ENCODE measurements at places on chromosomes 5 and 9. TPM values are rescaled to one million over a fixed set of nuclear protein-coding genes. Genes with fewer than 3 reads are reported as not detected.

Gene TAF11L5
- not detected for polyA plus RNA-seq

Gene TLE1
- polyA plus RNA-seq, result 80.3 TPM

Gene PCA3
- not detected for polyA plus RNA-seq

Gene SMIM33
- not detected for polyA plus RNA-seq

GRCh38 chr9:121750259-121750714 lies 98.9 kb downstream of the DAB2IP start:
- no peak for DNase-seq

DNA sequence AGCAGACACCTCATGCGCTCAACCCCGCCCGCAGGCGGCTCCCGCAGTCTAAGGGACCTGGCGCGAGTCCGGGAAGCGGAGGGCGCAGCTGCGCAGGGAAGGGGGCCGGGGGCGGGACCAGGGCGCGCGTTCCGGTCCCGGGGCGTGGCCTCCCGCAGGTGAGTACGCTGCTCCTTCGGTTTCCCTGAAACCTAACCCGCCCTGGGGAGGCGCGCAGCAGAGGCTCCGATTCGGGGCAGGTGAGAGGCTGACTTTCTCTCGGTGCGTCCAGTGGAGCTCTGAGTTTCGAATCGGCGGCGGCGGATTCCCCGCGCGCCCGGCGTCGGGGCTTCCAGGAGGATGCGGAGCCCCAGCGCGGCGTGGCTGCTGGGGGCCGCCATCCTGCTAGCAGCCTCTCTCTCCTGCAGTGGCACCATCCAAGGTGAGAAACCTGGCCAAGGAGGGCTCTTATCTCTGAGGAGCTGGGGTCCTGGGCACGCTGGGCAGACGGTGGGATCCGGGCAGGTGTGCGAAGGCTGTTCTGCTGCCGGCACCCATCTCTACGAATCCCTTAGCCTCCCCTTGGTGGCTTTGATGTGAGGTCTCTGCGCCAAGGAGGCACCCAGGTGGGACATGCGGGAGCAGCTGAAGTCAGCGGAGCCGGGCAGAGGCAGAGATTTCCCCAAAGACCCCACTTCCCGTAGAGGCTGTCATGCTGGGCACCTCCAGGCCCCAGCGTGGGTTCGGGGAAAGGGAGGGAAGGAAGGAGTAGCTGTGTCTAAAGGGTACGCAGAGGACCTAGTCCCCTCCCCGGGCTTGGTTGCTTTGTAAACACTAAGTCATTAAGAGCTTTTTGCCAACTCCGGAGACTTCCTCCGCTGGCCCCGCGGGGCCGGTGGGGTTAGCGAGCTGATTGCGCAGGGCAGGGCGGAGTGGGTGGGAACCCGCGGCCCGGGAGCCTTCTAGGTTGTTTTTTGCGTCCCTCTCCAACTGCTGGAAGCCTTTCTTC lies at the start of gene F2RL1:
Gene F2RL1, plus strand, starts transcription at position 187 of the 988 bp plus-strand sequence. Its CDS starts 153 bp downstream, at position 340.
- DNase-seq, result peak; percentile 43

DNA sequence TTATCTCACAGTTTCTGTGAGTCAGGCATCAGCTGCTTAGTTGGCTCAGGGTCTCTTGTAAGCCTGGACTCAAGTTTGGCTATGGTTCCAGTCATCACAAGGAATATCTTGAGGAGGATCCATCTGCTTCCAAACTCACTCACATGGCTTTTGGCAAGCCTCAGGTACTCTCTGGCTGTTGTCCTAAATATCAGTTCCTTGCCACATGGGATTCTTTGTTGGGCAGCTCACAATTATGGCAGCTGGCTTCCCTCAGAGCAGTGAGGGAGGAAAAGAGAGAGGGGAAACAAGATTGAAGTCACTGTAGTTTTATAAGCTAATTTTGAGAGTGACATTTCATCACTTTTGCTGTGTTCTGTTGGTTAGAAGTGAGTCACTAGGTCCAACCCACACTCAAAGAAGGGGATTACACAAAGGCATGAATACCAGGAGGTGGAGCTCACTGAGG lies 144.5 kb downstream of the GCNT1 start:
- DNase-seq, result no peak

DNA sequence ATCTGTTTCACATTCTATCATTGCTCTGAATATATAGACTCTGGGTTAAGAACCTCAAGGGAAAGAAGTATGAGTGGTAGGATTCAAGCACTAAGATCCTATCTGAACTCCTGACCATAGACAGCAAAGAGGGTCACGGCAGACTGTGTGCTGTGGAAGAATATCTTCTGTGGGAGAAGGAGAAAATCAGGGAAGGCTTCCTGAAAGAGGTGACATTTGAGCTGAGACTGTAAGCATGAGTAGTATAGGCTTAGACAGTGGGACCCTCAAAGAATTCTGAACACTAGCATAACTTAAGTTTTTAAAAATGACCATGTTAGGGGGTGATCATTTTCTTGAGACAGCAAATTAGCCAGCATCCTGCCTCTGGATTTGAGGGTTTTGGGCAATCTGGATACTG lies 3.9 kb downstream of the FRRS1L start:
- DNase-seq, result no peak

DNA sequence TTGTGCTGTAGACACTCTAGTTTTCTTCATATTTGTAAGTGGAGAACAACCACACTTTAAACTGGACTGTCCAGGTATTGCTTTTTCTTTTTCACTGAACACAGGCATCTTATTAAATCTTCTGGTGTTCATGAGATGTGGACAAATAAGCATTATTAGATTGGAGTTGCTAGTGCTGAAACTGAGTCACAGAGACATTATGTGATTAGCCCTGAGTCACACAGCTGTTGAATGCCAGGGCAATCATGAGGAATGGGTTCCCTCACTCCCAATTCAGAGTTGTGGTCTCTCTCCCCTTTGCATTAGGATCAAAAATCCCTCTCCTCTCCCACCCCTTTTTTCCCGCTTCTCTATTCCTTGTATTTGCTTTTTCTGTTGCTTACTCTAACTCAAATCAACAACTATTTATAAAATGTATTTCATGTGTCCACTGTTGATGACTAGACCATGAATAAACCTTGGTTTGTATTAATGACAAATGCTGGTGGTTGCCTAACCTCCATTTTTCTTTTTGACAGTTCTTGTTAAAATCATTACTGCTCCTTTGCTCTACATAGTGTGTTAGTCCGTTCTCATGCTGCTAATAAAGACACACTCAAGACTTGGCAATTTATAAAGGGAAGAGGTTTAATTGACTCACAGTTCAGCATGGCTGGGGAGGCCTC lies 738.2 kb downstream of the BRINP1 start:
- no peak for DNase-seq

GRCh38 chr5:173835131-173835530 lies 53.0 kb upstream of the CPEB4 start:
- no peak for DNase-seq

- no peak for DNase-seq
Measured at GRCh38 chr5:89769975-89770374, 639.6 kb downstream of the CETN3 start.

- no peak for DNase-seq
Measured at GRCh38 chr5:141826674-141827073, 51.5 kb downstream of the PCDH1 start.

- no peak for DNase-seq
Measured at GRCh38 chr5:152185547-152186245, 219.4 kb downstream of the NMUR2 start.

DNA sequence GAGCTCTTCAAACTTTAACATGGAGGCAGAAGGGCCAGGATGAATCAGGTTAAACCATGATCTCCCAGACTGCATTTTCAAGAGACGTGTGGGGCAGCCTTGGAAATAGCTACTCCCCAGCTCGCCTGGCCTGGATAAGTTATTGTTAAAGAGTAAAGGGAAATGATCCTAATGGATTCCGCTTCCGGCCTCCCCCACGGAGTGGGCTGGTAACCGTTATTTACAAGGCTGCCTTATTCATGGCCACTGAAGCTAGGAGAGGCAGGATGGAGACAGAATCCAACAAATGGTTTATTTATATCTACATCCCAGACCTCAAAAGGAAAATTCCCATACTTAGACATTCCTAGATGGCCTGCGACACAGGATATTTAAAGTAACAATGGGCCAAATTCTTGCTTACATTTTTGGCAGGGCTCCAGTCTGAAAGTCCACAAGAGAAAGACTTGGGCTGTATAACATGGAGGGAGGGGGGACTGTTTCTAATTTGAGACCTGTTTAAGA lies 27.9 kb downstream of the SPRY4 start:
- no peak for DNase-seq

DNA sequence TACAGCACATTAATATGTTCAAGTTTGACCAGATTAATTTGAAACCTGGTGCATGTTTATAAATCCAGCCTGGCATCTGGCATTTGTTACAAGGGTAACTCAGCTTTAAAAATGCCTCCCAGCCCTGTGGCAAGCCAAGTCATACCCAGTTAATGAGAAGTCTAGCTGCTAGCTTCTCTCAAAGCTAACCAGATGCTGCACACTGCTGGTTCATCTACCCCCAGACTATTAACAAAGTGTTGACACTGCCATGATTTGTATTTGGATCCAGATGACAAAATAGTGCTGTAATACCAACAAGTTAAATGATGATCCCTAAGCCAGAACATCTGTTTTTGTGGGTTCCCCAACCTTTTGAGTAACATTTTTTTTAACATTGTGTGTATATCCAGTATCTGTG lies 573.7 kb upstream of the DAB2 start:
- DNase-seq, result no peak

DNA sequence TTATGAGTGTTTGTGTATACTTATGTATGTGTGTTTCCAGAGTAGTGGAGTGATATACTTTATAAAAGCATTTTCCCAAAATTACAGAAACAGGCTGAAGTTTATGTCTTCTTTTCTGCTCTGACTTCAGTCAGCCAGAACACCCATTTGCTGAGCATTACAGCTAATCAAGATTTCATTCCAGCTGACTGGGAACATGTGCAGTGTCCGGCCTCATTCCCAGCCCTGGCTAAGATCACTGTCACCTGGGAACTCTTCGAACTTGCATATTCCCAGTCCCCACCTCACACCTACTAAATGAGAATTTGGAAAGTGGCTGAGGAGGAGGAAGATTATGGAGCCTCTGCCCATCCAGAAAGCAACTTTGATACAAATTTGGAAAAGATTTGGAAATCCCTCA lies 90.8 kb upstream of the PRRC1 start:
- no peak for DNase-seq

All from B cell (primary cell).